ENCODE measurements at places on chromosomes 16 and 17.

DNA sequence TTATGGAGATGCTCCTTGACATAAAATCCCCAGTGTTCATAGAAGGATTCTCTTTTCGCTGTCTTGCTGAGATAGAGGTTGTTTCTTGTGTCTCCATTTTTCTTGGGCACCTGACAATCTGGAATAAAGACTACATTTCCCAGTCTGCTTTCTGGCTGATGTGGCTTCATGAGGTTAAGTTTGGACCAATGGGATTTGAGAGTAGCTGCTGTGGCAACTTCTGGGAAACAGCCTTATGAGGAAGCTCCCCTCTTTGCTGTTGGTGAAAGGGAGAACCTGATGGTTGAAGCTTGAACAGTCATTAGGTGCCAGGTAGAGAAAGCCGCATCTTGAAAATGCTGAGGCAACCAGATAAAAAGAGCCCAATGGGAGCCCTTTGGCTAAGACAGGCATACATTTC, 24.4 kb downstream of the HS3ST4 start:
- DNase-seq, result no peak

DNA sequence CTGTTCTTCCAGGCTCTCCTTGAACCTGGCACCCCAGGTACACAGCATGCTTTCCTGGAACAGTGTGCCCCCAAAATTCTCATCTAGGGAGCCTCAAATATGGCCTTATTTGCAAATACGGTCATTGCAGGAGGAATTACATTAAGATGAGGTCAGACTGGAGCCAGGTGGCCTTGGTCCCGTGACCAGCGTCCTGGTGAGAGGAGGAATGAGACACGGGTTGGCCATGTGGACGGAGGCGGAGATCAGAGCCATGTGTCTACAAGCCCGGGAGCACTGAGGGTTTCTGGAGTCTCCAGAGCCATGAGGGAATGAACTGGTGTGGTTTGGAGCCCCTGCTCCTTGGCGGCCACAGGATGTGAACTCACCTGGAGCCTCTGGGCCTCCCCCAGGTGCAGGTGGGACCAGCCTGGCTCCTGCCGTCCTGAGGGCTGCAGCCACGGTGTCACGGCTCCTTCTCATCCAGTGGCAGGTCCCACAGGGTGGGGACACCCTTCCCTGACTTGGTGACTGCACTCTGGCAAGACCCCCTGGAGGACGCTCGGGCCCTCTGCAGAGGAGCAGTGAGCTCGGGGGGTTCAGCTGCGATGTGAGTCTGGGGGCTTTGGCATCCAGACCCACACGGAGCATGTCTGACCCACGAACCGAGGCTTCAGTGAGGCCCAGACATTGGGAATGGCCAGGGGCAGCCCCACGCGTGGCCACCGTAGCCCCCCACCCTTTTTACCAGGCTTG, 21.8 kb upstream of the GNG13 start:
- DNase-seq, result no peak

- no peak for DNase-seq
Measured at GRCh38 chr17:42179911-42180410, 981 bp downstream of the KCNH4 start.

DNA sequence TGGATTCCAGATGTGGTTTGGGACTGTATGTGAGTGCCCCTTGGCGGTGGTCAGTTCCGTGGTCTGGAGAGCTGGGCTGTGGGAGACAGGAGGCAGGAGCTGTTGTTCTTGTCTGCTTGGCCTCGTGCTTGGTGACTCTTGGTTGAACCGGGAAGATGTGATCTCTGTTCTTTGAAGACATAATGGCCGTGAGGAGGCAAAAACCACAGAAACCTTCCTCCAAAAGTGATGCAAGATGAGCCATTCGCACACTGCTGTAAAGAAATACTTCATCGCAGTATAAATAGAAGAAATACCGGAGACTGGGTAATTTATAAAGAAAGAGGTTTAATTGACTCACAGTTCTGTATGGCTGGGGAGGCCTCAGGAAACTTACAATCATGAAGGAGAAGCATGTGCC, 128.8 kb downstream of the RAP1GAP2 start:
- DNase-seq, result no peak

GRCh38 chr16:15704545-15704987, 54.5 kb downstream of the NDE1 start:
- DNase-seq, result peak; percentile 66

DNA sequence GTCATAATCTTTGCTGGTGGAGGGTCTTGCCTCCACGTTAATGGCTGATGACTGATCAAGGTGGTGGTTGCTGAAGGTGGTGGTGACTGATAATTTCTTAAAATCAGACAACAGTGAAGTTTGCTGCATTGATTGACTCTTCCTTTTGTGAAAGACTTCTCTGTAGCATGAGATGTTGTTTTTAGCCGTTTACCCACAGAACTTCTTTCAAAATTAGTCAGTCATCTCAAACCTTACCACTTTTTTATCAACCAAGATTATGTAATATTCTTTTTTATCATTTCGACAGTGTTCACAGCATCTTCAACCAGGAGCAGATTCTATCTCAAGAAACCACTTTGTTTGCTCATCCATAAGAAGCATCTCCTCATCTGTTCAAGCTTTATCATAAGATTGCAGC, 5.9 kb downstream of the UQCRC2 start:
- DNase-seq, result no peak

GRCh38 chr17:50470426-50470825, 1.7 kb upstream of the CHAD start:
- DNase-seq, result peak; percentile 65

DNA sequence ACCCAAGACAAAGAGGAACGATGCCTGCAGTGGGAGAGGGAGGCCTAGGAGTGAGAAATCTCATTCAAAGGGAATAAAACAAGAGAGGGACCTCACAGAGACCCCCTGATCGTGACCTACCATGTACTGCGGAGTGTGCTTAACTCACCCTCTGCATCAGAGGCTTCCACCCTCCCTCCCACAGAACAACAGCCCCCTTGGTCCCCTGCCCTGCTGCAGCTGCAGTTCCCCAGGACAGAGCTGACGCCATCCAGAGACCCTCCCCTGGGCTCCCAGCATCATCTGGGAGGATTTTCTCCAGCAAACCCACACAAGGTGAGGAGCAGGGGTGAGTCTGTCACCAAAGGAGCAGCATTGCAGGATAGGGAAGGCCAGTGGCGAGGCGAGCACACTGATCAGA, 39.8 kb downstream of the TLE7 start:
- no peak for DNase-seq

- no peak for DNase-seq
Measured at GRCh38 chr17:7307686-7308624, 527 bp downstream of the EIF5A start.

GRCh38 chr17:82734987-82735866, at the start of gene FN3K:
TSS of gene FN3K (plus strand) at chr17:82735615. CDS start at chr17:82735637, 22 bp downstream.
- DNase-seq, result peak; percentile 54

DNA sequence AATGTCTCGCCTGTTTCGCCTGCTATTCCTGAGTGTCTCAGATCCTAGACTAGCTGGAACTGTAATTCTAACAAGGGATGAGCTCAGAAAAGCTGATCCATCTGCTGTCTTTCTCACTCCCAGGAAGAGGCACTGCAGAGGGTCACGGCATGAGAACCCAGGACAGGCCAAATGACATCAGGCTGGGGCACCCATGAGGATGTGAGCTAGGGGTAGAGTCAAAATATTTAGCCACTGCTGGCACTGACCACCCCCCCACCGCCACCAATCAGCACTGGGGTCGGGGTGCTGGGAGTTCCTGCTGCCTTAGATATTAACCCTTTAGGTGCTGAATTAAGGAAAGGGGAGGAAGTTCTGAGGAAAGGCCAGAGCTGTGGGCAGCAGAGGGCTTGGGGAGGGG, 112.4 kb downstream of the IRX3 start:
- DNase-seq, result peak; percentile 3

DNA sequence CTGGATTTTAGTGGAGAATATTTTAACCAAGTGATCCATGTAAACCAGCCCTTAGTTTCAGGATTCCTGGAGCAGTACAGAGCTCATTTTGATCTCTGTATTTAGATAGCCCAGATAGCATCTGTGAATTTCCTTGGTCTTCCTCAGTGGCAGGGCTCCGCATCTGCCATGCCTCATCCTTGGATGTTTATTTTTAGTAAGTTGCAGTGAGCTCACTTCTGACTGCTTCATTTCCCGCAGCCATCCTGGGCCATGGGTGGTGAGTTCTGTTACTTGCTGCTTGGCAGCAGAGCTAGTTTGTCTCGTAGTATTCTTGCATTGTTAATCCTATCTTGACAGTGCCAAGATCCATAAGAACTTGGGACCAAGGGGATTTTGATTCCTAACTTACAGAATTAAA, 33.7 kb downstream of the IST1 start:
- DNase-seq, result peak; percentile 41

GRCh38 chr16:2151188-2152091, 3.0 kb downstream of the RAB26 start:
- peak; percentile 67 for DNase-seq

DNA sequence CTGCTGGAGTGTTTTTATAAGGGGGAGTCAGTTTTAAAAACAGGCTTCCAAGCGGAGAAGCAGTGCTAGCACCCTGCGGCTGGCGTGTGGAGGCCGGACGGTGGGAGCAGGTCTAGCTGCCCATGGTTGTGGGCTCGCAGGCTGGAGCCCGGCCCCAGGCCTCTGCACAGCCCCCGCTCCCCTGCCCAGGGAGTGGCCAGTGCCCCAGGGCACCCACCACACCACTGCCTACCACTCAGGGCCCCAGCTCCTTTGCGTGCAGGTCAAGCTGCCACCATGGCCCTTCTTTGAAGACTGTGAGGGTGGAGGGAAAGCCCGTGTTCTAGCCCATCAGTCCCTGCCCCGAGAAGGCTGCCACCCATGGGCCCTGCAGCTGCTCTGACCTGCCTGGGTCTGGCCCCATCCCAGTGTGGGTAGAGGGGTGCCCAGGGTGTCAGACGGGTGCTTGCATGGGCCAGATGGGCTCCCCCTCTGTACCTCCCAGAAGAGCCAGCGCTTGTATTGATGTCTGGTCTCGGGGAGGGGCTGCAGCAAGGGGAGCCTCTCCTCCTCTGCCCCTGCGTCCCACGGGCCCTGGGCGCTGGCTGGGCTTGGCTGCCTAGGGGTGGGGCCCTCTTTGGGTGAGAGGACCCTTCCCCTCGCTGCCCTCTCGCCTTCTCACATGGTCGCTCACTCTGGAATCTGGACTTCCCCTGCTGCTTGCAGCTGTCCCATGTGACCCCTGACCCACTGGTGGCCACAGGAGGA, 1.5 kb upstream of the NUDT16L1 start:
- no peak for DNase-seq

- no peak for DNase-seq
Measured at GRCh38 chr17:65545705-65546523, 15.5 kb downstream of the AXIN2 start.

DNA sequence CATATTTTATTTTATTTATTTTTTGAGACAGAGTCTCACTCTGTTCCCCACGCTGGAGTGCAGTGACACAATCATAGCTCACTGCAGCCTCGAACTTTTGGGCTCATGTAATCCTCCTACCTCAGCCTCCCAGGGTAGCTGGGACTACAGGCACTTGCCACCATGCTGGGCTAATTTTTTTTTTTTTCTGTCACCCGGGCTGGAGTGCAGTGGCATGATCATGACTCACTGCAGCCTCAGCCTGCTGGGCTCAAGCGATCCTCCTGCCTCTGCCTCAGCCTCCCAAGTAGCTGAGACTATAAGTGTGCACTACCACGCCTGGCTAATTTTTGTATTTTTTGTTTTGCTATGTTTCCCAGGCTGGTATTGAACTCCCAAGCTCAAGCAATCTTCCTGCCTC, 17.1 kb downstream of the UNC45B start:
- DNase-seq, result no peak

- DNase-seq, result no peak
Measured at GRCh38 chr16:56830669-56831068, 34.3 kb upstream of the SLC12A3 start.

DNA sequence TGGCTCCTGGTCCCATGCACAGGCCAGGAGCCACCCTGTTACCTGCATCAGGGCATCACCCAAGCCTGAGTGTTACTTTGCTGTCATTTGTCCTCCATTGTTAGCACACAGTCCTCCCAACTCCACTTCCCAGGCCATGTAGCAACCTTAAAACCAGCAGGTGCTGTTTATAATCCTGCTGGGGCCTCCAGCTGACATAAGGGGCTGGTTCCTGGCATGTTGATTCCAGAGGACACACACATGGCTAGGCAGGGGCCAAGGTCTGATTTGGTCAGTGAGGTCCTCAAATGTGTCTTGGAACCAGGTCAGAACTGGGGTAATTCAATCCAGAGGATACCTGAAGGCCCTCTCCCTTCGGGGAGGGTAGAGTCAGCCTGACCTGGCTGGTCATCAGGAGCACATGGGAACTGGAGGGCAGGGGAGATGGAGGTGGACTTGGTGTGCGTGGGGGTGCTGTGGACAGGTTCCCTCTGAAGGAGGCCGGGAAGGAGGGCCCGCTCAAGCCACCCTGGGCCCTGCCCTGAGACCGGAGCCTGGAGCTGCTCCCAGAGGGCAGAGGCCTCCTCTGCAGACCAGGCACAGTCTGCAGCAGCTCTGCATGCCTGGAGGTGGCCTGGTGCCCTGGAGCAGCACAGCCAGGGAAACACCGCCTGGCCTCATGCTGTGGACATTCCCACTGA, 6.6 kb downstream of the ADORA2B start:
- no peak for DNase-seq

GRCh38 chr17:81080019-81080418, 45.1 kb downstream of the BAIAP2 start:
- no peak for DNase-seq

GRCh38 chr17:45814622-45815606, 29.8 kb upstream of the SPPL2C start:
- DNase-seq, result peak; percentile 94

DNA sequence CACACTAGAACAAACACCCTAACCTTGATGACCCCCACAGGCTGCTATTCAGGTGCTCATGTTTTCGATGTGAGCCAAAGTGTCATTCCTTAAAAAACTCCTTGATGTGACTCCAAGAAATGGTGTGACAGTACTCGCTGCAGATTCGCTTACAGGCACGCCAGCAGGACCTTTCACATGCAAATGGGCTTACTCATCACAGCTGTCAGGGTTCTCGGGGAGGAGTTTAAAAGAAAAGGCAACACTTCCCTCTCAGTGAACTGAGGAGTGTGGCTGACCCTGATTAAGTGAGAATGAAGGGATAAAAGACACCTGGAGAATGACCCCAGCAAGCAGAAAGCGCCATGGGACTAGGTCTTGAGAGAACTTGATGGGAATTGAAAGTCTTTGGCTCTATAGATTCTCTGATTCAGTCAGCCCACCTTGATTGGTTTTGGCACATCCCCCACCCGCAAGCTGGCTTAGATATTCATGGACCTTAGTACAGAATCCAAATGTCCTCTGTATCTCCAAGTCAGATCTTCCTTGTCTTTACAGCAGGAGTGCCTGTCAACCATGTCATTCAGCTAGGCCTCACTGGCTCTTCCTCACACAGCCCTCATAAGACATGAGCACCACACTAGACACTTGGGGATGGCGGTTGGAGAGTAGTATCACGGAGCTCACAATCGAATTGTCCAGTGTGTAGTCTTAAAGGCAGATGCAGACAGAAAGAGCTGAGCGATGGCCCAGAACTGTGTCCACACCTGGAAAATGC, 82.6 kb downstream of the HIC1 start:
- DNase-seq, result no peak

DNA sequence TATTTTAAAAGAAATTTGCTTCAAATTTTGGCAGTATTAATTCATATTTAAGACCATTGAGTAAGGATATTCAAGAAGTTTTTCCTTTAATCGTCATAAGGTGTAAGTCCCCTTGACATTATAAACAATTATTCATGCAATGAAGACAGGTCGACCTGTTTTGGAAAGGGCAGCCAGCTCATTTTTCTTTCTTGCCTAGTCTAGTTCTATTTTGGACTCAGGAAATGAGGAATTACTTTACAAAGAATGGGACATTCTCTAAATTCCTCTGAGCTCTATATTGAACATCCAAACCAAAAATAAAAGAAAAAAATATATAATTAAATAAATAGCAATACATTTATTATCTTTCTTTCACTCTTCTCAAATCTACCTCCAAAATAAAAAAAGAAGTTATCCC, 595.6 kb upstream of the KIF2B start:
- no peak for DNase-seq

- no peak for DNase-seq
Measured at GRCh38 chr17:6700948-6701307, 12.2 kb downstream of the SLC13A5 start.

Measured in cerebellar cortex (tissue), 1 donor.